A549 treated with Mapracorat at 1 μM for 4 hours (cell line): ENCODE measurements at places on chromosomes 1 and 21. TPM values are rescaled to one million over a fixed set of nuclear protein-coding genes. Genes with fewer than 3 reads are reported as not detected.

Gene GNG4
- 11.8 to 14.5 TPM (median 13.7 TPM) in 5 replicates for total RNA-seq

Gene PKLR
- 0.04 to 0.10 TPM (median 0.04 TPM) in 3 of 5 replicates, not detected in the others for total RNA-seq

Gene TRIM17
- not detected in 5 replicates for total RNA-seq

Gene LRRN2
- 11.7 to 15.3 TPM (median 12.7 TPM) in 5 replicates for total RNA-seq

Gene DENND4B
- 25.0 to 37.8 TPM (median 32.5 TPM) in 5 replicates for total RNA-seq

Gene SLC22A15
- 0.52 to 1.0 TPM (median 0.81 TPM) in 5 replicates for total RNA-seq

Gene CADM3
- total RNA-seq: 0.06 to 0.15 TPM (median 0.09 TPM) in 4 of 5 replicates, not detected in the other

Gene MIS18A
- 12.7 to 15.8 TPM (median 14.7 TPM) in 5 replicates for total RNA-seq

Gene PADI2
- total RNA-seq: 0.86 to 1.1 TPM (median 1.0 TPM) in 5 replicates

Gene KCNE1
- total RNA-seq: 0.06 to 0.15 TPM (median 0.08 TPM) in 3 of 5 replicates, not detected in the others

Gene LCE3D
- 1.7 to 2.7 TPM (median 2.3 TPM) in 5 replicates for total RNA-seq

Gene HRNR
- total RNA-seq: not detected in 5 replicates

Gene ATAD3C
- not detected in 5 replicates for total RNA-seq

Gene IGSF8
- total RNA-seq: 6.4 to 10.7 TPM (median 9.3 TPM) in 5 replicates

Gene CAPN9
- total RNA-seq: not detected in 5 replicates

Gene FOXD2
- 0.41 to 0.58 TPM (median 0.50 TPM) in 5 replicates for total RNA-seq

Gene ADAMTS4
- total RNA-seq: 0.02 TPM in 1 of 5 replicates, not detected in the others

Gene ETV3L
- total RNA-seq: not detected in 5 replicates

Gene CDC42BPA
- 8.2 to 10.2 TPM (median 10.1 TPM) in 5 replicates for total RNA-seq

Gene KHDC4
- total RNA-seq: 15.7 to 25.6 TPM (median 24.0 TPM) in 5 replicates

Gene MROH9
- not detected in 5 replicates for total RNA-seq

Gene ERICH3
- total RNA-seq: not detected in 5 replicates

Gene HPCAL4
- total RNA-seq: 0.21 to 0.30 TPM (median 0.26 TPM) in 5 replicates

Gene CCDC18
- total RNA-seq: 5.0 to 6.6 TPM (median 6.3 TPM) in 5 replicates

Gene GREM2
- total RNA-seq: 0.05 to 0.16 TPM (median 0.13 TPM) in 5 replicates

Gene ELK4
- total RNA-seq: 5.7 to 6.7 TPM (median 6.3 TPM) in 5 replicates

Gene MAB21L3
- total RNA-seq: 0.04 TPM in 1 of 5 replicates, not detected in the others

Gene EXO1
- total RNA-seq: 21.1 to 26.8 TPM (median 25.9 TPM) in 5 replicates

Gene SAMD11
- 16.3 to 29.6 TPM (median 27.8 TPM) in 5 replicates for total RNA-seq

Gene ADCY10
- total RNA-seq: 0.04 to 0.21 TPM (median 0.04 TPM) in 3 of 5 replicates, not detected in the others

Gene ASTN1
- not detected in 5 replicates for total RNA-seq

Gene FCGR3B
- not detected in 5 replicates for total RNA-seq

Gene NCF2
- total RNA-seq: 1.1 to 2.3 TPM (median 1.9 TPM) in 5 replicates

Gene PAX7
- 0.57 to 1.1 TPM (median 0.74 TPM) in 5 replicates for total RNA-seq

Gene TARBP1
- total RNA-seq: 11.1 to 13.5 TPM (median 12.3 TPM) in 5 replicates

Gene NPR1
- 1.2 to 2.1 TPM (median 1.6 TPM) in 5 replicates for total RNA-seq

Gene SPRR2E
- total RNA-seq: not detected in 5 replicates

Gene MXRA8
- total RNA-seq: 0.19 to 0.46 TPM (median 0.32 TPM) in 4 of 5 replicates, not detected in the other

Gene TSTD1
- total RNA-seq: 0.25 TPM in 2 of 5 replicates, not detected in the others

Gene VWA1
- total RNA-seq: 3.6 to 14.7 TPM (median 14.1 TPM) in 5 replicates

Gene PFKFB2
- total RNA-seq: 5.1 to 6.5 TPM (median 5.7 TPM) in 5 replicates

Gene SLC37A1
- total RNA-seq: 2.7 to 3.6 TPM (median 3.2 TPM) in 5 replicates

Gene SELE
- total RNA-seq: not detected in 5 replicates

Gene SH2D1B
- 0.13 to 0.27 TPM (median 0.15 TPM) in 4 of 5 replicates, not detected in the other for total RNA-seq

Gene RHD
- total RNA-seq: not detected in 5 replicates

Gene OR2G6
- not detected in 5 replicates for total RNA-seq

Gene IL6R
- total RNA-seq: 22.0 to 30.9 TPM (median 27.2 TPM) in 5 replicates

Gene C2CD4D
- total RNA-seq: not detected in 5 replicates

Gene VSIG8
- 0.17 TPM in 1 of 5 replicates, not detected in the others for total RNA-seq

Gene ZNF691
- total RNA-seq: 6.0 to 7.9 TPM (median 6.5 TPM) in 5 replicates

Gene IL20
- total RNA-seq: not detected in 5 replicates

Gene DENND2C
- 0.36 to 0.59 TPM (median 0.45 TPM) in 5 replicates for total RNA-seq

Gene HAO2
- not detected in 5 replicates for total RNA-seq

Gene ADORA1
- total RNA-seq: 0.50 to 0.74 TPM (median 0.68 TPM) in 5 replicates

Gene B3GALT5
- total RNA-seq: 0.09 to 0.18 TPM (median 0.15 TPM) in 5 replicates
